ENCODE measurements at places on chromosomes 4 and X.
A peak's percentile ranks its signal among the peaks of the same experiment; 100 is the strongest.

DNA sequence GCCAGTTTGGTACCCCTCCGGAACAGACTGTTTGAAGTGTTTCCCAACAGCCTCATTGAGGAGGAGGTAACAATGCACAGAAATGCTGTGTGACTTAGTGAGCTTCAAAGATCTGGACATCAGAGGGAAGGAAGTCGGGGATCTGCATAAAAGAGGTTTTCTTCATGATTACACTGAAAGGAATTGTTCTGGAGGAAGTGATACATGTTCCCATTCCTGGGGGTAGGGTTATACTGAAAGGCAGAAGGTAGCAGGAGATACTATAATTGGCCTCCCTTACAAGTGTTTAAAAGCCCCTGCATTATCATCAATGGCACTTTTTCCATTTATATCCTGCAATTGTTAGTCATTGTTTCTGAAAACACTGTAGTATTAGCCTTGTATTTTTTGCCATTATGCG is 94.0 kb upstream of the DKK2 start:
- no peak for DNase-seq

DNA sequence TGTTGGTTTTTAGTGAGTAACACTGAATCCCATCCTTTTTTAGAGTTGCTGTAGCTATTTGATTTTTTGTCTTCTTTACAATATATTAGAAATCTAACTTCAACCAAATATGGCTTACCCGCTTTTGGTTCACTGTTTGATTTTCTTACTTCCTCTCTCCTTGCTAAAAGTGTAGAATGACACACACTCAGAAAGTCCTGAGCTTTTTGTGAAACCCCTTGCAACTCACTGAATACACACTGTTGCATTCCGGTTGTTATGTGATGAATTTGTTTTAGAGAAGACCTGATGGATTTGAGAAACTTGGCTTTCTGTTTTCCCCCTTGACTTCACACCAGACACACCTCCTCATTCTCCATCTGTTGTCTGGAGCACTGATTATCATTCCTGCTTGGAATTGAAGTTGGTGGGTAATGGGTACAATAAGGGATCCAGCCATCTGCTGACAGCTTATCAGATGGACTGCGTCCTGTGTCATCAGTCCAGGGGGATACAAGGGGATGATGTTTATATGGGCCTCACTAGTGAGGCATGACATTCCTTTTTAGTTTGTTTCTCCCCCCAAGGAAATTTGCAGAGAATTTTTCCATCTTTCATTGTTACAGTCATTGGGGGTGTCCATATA is 5.2 kb downstream of the TMEM164 start:
- DNase-seq, result no peak

DNA sequence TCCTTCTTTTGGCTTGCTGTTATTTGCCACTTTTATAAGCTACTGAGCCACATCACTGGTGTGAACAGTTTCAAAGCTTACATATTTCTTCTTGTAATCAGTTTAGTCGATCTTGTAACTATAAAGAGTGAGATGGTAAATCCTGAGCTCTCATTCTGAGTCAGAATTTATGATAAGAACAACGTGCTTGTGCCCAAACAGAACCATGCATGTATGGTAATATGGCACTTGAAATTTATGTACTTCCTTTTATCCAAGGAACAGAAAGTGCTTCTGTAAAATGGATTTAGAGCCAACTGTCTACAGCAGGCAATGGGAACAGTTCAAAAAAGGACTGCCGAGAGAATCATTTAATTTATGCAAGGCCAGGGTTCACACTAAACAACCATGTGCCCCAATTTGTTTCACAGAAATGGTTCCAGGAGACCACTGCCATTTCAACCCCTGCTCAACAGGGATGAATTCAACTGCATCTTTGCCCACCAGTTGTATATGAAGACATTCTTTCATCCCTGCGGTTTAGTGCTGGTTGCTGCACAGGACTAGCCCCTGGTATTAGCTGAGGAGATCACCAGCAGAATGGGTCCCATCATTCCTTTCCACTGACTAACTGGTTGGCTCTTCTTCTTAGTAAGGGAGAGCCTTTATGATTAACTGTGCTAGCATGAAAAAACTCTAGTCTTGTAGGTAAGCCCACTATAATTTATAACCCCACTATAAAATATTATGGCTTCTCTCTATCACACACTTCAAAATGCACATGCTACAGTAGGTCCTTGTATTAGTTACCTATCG is 162.9 kb upstream of the PGRMC2 start:
- DNase-seq, result no peak

- DNase-seq, result no peak
Observed at GRCh38 chrX:10482261-10482660, 138.1 kb downstream of the MID1 start.

GRCh38 chr4:3640587-3640962 is 108.4 kb upstream of the LRPAP1 start:
- no peak for DNase-seq

DNA sequence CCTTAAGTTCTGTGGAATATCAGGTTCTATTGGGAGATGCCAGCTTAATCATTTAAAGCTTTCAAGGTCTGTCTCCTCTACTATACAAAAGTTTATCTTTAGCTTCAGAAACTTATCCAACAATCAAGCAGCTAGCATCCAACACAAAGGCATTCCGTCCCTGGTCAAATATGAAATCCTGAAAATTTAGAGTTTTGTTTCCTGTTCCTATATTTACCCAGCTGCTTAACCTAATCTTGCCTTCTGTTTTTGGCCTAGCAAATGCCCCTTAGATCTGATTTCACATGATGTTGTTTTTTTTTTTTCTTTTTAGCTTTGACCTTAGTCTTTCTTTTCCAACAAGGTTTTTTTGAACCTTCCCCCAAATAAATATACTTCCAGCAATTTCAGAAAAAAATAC is 33.8 kb downstream of the FAM13A start:
- peak; percentile 47 for DNase-seq

GRCh38 chr4:675980-676870 is 1.9 kb downstream of the MYL5 start:
- no peak for DNase-seq

Measured in NCI-H1092 treated with DMSO at 0.1 percent for 48 hours (cell line).